ENCODE measurements at places on chromosomes 5 and 9.
A peak's percentile ranks its signal among the peaks of the same experiment; 100 is the strongest.

GRCh38 chr9:126500600-126501382, 112.9 kb upstream of the LMX1B start:
- no peak for DNase-seq

DNA sequence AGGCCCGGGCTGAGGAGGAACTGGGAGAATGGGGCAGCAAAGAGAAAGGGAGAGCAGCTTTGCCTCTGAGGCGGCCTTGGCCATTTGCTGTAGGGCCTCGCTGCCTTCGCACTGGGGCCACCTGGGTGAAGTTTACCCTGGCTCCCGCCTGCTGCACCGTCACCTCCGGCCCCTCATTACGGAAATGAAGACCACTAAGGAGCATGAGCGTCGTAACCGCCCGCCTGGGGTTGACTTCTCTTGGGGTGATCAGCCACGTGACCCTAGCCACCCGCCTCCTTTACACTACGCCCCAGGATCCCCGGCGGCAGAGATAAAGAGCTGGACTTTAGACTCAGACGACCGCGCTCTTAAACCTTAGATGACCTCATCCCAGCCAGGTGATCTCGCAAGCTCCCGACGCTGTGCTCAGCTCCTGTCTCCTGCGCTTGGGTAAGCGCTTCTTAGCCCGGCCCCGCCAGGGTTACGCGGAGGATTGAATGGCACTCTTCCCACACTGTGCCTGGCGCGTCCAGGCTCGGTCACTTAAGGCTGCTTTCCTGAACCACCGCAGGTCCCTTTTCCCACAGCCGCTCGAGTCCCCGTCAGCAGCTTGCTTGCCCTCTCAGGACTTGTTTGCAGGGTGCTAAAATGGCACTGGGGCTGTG, 107.9 kb upstream of the LARP1 start:
- peak; percentile 2 for DNase-seq

DNA sequence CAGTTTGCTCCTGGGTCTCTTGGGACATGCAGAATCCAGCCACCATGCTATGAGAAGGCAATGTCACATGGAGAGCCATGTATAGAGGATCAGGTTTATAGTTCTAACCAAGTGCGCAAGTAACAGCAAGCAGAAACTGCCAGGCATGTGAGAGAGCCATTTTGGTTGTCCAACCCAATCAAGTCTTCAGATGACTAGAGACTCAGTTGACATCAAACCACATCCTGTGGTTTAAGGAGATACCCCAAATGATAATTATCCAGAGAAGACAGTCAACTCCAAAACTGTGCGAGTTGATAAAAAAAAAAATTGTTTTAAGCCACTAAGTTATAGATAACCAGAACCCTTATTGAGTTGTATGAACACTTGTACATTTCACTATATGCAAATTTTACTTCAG, 40.2 kb downstream of the TMEM232 start:
- DNase-seq: no peak

- no peak for DNase-seq
These were observed at the start of gene CXCL14 for GRCh38 chr5:135578685-135579341. CXCL14 (minus strand) TSS chr5:135578991; CDS start chr5:135578778, 213 bp downstream.

DNA sequence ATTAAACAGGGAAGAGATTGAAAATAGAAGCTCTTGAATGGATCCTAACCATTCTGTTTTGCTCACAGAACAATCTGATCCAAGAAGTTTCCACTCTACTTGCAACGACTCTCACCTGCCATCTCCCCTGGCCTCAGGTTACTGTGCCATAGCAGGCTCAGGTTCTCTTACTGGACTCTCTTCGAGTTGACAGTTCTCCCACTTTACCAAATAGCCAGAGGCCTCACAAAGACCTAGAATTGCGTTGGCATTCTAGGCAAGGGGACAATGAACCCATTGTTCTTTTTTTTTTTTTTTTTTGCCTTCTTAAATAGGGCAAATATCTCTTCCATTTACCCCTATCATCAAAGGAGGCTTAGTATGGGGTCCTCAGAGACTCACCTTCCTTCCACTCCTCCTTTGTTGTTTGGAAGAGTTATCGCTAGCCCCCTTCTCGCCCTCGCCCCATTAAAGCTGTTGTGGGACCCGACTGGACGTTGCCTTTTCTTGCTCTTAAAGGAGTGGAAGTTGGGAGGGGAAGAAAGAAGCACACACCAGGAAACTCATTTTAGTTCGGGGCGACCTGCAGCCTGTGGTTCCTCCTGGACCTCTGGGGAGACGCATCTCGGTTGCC, 688 bp upstream of the PLPPR1 start:
- DNase-seq: no peak

DNA sequence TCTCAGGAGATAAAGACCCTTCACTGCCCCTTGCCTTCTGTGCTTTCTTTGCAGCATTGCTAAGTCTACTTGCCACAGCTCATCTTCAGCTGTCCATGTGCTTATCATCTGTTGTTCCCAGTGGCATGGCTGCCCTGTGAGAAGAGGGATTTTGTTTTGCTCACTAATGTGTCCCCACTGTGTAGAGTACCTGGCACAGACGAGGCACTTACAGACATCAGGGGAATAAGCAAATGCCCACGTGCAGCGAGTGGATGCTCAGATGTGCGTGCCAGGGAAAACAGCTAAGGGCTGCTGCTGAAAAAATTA, 31.0 kb downstream of the DAP start:
- no peak for DNase-seq

DNA sequence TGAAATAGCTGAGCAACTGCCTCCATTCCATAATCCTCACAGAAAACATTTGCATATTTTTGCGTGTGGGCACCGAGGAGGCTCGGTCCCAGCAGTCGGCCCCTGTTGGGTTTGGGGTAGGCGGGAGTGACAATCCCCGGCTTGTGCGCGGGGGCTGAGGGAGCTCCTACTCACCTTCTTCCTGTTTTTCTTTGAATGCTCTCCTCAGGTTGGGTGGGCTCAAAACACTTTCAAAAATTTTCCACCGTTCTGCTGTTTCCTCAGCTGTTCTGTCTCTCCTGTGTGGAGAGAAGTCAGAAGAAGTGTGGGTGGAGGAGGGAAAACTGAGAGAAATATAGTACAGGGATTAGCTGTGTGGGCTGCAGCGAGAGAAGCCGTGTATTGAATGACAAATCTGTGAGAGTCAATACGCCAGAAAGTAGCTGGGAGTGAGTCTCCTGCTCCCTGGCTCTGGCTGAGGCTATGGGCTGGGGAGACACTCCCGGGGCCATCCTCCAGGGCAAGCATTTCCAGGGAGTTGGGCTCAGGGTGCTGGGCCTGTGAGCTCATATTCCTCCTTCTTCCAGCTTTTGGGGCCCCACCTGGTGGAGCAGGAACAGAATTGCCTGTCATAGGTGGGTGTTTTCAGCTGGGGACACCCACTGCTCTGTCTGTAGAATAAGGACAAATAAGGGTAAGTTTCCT, 84.7 kb downstream of the CMYA5 start:
- DNase-seq: no peak

- no peak for DNase-seq
These were observed 2.3 kb upstream of the AK3 start for GRCh38 chr9:4743131-4743875.

DNA sequence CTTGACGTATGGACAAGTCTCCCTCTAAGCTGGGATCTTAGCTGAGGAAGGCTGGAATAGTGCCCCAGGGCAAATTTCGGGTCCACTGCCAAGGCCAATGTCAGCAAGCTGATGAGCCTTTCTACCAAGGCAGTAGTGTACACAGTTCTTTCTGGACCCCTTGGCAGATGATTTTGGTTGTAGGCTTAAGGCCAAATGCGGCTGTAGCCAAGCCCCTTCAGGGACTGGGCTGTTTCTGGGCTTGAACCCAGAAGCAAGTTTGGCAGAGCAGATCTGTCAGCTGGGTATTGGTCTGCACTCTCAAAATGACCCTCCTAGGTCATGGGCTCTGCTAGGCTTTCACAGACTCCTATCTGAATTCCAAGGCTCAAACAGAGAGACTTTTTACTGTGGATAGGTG, 121.6 kb downstream of the ADAMTSL1 start:
- DNase-seq: no peak

DNA sequence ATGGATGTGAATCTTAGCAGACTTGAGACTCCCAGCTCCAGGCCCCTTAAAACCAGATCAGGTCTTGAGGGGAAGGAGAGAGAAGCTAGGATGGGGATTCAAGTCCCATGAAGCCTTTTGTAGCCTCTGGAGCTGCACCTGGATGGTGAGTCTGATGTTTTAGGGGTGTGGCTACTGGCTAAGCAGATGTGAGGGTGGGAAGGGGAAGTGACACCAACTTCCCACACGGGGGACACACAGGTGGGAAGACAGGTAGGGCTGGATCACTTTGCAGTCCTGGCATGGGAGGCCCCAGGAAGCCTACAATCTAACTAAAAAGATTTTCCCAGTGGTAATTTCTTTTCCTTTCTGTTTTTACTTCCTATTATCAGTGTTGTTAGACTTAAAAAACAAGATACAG, 38.7 kb upstream of the UBAP2 start:
- no peak for DNase-seq

DNA sequence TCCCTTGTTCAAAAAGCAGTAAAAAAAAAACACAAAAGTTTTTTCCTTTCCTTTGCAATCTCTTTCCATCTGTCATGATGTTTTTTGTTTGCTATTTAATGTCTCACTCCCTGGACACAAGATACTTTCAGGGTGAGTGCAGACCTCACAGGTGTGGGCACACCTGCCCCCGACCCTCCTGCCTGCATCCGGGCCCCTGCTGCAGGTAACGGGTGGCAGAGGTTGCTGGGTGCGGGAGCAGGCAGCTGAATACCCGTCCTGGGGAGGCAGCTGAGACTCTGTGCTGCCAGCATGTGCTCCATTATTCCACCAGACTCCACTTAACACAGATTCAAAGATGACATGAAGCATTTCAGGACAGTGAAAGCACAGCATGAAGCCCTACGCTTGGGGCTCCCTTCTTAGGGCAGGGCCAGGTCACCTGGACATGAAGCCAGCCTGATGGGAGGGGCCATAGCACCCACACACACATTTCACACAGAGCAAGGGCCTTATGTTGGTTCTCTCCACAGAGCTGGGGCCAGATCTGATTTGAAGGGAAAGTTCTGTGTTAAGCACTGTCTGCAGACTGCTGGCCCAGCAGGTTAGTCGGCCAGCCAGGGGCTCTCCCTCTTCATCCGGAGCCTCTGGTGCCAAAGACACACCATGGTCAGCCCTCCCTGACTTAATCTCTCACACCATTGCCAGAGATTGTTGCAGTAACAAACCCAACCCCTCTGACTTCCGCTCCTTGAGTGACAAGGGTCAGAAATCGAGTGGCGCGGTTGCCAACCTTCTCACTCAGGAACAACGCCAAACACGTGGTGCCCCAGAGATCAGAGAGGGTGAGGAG, 13.0 kb downstream of the NEK6 start:
- no peak for DNase-seq

DNA sequence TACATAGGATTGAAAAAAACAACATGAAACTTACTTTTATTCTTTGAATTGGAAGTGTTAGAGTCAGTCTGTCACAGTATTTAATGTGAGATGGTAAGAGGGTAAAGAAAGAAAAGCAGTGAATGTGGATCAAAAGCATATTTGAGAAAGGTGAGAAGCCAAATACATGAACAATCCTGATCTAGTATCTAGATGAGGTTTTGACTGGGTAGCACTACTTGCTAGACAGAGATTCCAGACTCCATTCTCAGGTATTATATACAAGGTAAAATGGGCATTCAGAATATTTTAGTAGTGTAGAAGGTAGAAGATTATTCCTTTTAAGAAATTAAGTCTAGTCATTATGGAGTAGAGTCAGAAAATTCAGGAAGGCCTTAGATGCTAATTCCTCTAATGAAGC, 62.2 kb downstream of the SLC38A9 start:
- no peak for DNase-seq

- no peak for DNase-seq
These were observed 6.6 kb downstream of the PLK2 start for GRCh38 chr5:58453306-58453705.

DNA sequence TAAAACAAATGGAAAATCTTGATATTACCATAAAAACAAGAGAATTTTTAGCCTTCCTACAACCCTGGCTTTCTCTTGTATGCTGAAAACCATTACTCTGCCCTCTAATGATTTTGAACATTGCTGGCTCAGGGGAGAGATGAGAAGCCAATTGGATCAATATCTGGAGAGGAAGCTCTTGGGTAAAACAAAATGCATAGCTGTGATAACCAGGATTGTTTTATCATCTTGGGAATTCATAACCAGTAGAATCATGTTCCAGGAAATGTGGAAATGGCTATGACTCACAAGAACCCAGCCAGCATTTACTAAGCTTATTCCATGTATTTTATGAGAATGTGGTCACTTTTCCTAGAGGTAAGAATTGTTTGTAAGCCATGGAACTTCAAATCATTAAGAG, 51.1 kb upstream of the CTNND2 start:
- no peak for DNase-seq

DNA sequence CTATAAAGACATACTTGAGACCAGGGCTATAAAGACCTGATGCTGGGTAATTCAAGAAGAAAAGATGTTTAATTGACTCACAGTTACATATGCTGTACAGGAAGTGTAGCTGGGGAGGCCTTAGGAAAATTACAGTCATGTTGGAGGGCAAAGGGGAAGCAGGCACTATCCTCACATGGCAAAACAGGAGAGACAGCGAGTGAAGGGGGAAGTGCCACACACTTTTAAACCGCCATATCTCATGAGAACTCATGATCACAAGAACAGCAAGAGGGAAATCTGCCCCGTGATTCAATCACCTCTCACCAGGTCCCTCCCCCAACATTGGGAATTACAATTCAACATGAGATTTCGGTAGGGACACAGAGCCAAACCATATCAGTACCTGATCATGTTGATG, 89.9 kb upstream of the ADAMTSL1 start:
- no peak for DNase-seq

DNA sequence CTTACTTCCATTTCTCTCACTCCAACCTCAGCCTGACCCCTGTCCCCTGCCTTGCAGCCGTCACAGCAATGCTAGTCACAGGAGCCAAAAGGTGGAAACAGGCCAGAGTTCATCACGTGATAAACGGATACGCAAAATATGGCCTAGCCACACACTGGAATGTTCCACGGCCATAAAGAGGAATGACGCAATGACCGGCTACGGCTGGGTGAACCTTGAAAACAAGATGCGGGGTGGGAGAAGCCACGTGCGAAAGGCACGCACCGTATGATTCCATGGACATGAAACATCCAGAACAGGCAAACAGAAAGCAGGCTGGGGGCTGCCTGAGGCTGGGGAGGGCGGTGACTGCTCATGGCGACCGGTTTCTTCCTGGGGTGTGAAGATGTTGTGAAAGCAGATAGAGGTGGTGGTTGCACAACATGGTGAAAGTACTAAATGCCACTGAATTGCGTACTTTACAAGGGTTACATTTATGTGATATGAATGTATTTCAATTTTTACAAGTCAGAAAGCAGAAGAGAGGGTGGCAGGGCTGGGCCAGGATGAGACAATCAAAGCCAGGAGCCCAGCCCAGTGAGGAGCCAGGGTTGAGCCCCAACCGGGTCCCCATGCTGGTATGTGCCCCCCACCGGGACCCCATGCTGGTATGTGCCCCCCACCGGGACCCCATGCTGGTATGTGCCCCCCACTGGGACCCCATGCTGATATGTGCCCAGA, 117.8 kb upstream of the SARDH start:
- DNase-seq: no peak

DNA sequence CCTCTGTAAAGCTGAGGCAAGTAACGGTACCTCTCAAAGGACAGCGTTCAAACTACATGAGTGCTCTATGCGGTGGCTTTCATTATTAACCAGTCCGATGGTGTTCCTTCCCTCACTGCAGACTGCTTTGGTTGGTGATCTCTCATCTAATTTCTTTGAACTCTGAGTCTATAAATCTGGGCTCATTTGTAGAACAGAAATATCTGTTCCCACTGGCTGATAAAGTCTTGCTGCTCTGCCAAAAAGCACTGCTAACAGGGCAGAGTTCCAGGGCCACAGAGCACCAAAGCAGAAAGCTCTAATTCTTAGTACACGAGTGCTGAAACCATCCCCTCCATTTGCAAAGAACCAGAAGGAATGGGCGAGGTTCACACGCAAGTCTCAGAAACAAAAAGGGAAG, 81.9 kb downstream of the MED27 start:
- no peak for DNase-seq

Measured in stimulated activated CD8-positive, alpha-beta memory T cell treated with anti-CD3 and anti-CD28 coated beads, Interleukin-4, amount 100 ng/mL, for 4 hours (primary cell).